ENCODE measurements at places on chromosomes 5 and 9.

DNA sequence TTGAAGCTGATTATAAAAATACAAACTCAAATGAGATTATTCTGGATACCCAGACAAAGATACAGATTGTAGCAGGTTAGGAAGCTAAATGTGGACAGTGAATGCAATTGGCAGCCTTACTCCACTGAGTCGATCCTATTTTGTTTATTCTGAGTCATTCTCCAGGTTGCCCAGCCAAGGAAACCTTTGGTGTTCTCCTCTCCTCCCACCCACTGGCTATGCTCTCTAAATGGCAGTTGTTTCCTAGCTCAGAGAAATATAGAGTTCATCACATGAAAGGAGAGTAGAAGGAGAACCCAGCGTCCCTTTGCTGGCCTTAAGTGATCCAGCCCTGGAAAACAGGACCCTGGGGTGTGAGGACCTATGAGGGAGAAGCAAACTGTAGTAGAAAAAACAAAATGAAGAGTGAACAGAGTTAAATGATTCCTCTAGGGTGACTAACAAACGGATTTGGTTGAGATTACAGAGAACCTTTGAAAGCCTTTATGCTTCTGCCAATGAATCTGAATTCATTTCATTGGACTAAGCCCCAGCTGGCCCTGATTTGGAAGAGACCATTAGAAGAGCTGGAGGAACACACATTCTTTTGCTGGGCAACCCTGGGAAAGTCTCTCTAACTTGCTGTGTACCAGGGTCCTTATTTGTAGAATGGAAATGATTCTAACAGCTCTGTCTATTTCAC is 95.1 kb downstream of the BRINP1 start:
- DNase-seq: no peak

GRCh38 chr9:121021301-121021700 is 28.8 kb downstream of the C5 start:
- DNase-seq: no peak

GRCh38 chr5:151923866-151924476 is 680 bp downstream of the GLRA1 start:
- no peak for DNase-seq

GRCh38 chr5:36790847-36791246 is 85.7 kb upstream of the NIPBL start:
- DNase-seq: no peak

- DNase-seq: no peak
These were observed 165.2 kb upstream of the NFIB start for GRCh38 chr9:14479163-14479560.

DNA sequence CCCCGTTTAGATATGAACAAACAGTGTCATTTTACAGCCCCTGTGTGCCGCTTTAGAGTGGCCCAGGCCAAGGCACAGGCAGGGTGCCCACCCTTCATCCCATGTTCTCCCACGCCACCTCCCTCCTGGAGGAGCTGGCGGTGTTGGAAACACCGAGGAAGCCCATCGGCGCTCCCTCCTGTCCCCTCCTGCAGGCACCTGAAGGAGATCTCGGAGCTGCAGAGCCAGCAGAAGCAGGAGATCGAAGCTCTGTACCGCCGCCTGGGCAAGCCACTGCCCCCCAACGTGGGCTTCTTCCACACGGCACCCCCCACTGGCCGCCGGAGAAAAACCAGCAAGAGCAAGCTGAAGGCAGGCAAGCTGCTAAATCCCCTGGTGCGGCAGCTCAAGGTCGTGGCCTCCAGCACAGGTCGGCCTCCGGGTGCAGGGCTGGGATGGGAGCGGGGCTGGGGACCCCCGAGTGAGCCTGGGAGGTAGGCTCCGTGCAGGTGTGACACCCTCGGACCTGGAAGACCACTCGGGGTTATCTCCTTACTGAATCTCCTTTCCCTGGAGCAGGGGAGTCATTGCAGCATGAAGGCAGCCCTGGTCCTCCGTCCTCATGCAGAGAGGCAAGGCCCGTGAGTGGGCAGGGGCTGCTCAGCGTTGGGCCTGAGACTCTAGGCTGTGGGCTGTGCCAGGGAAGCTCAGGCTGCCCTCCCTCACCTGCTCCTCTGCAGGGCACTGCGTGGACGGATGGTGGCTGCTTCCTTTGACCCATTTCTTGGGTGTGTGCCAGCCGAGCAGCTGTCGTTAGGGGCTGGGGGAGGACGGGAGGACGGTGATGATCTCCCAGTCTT is 113.9 kb downstream of the WNK2 start:
- DNase-seq: no peak
